ENCODE measurements at places on chromosomes 5 and 9.
A peak's percentile ranks its signal among the peaks of the same experiment; 100 is the strongest.

GRCh38 chr5:157819502-157820115, 39.3 kb downstream of the CLINT1 start:
- DNase-seq: no peak

DNA sequence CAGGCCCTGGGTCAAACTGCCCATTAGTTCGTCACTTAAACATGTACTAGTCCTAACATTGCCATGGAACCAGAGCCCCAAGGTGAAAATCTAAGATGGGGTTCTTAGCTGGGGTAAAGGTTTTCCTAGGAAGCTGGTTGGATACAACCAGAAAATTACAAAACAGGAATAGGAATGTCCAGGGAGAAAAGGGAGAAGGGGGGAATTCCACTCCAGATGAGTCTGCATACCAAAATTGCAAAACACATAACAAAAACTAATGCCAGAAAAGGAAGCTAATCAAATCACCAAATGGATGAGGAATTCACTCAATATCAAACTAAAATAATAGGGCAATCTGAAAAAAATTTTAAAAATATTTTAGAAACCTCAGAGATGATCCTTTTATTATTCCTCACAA, 396.2 kb downstream of the EFNA5 start:
- no peak for DNase-seq

DNA sequence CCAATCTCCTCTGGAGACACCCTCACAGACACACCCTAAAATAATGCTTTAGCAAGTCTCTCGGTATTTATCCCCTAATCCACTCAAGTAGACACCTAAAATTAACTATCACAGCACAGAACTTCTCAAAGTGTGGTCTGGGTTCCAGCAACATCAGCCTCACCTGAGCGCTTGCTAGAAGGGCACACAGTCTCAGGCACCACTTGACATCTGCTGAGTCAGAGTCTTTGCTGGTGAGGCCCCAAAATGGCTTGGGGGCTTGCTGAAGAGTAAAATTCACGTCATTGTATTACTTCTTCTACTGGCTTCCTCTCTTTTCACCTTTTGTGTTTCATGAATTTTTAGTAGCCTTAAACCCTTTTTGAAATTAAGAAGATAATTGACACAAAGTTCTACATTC, 9.0 kb downstream of the FOXB2 start:
- DNase-seq: no peak

GRCh38 chr5:141488591-141489561, at the start of gene PCDHGC5:
PCDHGC5 (plus strand) TSS chr5:141489081; CDS start chr5:141489241, 160 bp downstream.
- DNase-seq: no peak

GRCh38 chr9:109150925-109151545, 16.0 kb downstream of the FRRS1L start:
- DNase-seq: no peak

DNA sequence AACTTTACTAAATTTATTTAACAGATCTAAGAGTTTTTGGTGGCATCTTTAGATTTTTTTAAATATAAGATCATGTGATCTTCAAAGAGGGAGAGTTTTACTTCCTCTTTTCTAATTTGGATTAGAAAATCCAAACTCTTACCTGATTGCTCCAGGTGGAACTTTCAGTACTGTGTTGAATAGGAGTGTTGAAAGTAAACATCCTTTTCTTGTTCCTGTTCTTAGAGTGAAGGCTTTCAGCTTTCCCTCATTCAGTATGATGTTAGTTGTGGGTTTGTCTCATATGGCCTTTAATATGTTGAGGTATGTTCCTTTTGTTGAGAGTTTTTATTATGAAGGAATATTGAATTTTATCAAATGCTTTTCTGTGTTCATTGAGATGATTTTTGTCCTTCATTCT, 650.0 kb upstream of the SGCD start:
- no peak for DNase-seq

DNA sequence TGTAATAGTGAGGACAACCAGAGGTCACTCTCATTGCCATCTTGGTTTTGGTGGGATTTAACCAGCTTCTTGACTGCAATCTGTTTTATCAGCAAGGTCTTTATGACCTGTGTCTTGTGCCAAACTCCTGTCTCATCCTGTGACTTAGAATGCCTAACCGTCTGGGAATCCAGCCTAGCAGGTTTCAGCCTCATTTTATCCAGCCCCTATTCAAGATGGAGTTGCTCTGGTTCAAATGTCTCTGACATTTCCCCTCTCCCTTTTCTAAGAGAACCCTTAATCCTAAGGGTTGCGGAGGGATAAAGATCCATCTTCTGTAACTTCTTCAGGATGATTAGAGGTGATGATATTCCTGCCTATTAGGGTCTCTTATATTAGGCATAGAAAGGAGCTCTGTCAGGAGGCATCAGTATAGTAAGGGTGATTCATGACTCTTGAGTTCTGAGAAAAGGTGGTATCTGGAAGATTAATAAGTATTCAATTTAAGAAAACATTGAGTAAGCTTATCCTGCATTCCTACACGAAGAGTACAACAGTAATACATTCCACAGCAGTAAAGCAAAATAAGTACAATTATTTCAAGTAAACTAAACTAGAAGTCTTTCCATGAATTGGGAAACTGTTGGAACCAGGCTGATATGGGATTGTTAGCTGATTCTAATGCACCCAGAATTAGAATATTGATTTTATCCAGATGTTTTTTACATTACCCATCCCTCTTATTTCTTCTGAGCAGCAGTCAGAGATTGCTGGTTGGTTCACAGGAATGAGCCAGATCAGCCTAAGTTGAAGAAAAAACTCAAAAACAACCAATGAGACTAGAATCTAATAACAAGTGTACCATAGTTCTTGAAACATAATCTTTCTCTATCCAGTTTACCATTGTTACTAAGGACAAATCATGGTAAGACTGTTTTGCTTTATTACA, 39.9 kb downstream of the SHC3 start:
- DNase-seq: no peak

DNA sequence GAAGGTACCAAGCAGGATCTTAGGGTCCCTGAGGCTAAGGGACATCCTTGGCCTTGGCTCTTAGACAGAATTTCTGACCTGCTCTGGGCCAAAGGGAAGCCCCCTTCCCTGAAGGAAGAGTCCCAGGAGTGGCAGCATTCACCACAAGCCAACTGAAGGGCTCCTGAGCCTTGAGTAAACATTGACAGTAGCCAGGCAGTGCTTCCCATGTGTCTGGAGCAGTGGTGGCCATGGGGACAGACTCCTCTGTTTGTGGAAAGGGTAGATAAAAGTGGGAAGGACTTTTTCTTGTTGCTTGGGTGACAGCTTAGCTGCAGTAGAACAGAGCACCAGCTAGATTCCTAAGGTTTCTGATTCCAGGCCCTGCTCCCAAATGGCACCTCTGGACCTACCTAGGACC, 61.4 kb upstream of the VLDLR start:
- no peak for DNase-seq

- DNase-seq: no peak
These were observed 1802.9 kb upstream of the WWC1 start for GRCh38 chr5:166488560-166488959.

DNA sequence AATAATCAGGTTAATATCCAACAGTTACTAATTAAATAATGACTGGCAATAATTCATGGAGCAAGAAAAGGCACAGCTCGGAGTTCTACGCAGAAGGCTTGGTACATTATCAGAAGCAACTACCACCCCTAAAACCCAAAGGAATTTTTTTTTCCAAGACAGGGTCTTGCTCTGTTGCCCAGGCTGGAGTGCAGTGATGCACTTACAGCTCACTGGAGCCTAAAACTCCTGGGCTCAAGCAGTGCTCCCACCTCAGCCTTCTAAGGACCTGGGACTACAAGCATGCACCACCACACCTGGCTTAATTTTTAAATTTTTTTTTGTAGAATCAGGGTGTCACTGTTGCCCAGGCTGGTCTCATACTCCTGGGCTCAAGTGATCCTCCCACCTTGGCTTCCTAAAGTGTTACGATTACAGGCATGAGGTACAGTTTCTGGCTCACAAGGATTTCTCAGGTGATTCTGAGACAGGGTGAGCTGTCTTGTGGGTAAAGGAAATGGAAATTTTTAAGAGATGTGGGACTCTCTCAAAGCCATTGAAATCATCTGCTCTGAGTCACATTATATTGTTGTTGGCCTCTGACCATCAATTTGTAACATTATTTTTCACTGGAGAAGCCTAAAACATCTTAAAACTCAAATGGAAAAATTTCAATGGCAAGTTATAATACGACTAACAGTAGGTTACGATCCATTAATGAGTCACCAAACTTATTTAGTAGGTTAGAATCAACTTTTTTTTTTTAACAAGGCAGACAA, 19.7 kb upstream of the HSDL2 start:
- DNase-seq: no peak

- no peak for DNase-seq
These were observed 155.0 kb downstream of the GLIS3 start for GRCh38 chr9:4144869-4145268.

- no peak for DNase-seq
These were observed 123.5 kb downstream of the SLC24A2 start for GRCh38 chr9:19665146-19665863.

- DNase-seq: no peak
These were observed 8.3 kb downstream of the SMIM3 start for GRCh38 chr5:150786876-150787275.

GRCh38 chr9:123605286-123605685, 249.3 kb downstream of the CRB2 start:
- no peak for DNase-seq

- no peak for DNase-seq
These were observed 6.2 kb upstream of the TPM2 start for GRCh38 chr9:35695943-35696401.

DNA sequence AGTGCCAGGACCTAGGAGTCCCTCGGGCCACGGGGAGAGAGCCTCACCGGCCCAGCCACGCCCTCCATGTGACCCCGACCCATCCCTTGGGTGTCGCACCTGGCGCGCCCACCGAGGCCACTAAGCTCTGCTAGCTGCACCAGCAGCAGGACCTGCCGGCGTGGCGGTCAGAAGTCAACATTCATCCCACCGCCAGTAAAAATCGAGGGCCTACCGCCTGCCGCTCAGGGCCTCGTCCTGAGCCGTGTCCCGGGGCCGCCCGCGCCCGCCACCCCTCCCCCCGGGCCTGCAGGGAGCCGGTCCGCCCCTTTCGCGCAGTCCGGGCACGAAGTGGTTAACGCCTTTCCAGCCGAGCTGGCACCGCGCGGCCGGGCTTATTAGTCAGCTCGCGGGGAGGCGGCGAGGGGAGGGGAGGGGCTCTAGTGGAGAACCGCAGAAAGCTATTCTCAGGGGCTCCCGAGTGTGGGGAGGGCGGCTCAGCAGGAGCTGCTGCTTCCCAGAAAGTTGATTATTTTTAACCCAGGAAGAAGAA, 124.4 kb downstream of the C9orf50 start:
- peak; percentile 83 for DNase-seq

- peak; percentile 36 for DNase-seq
These were observed 24.3 kb upstream of the PRRC1 start for GRCh38 chr5:127492854-127493738.

- DNase-seq: no peak
These were observed 289.3 kb downstream of the FANCC start for GRCh38 chr9:95027914-95028852.

GRCh38 chr9:79651251-79651795, 79.6 kb downstream of the TLE4 start:
- no peak for DNase-seq

DNA sequence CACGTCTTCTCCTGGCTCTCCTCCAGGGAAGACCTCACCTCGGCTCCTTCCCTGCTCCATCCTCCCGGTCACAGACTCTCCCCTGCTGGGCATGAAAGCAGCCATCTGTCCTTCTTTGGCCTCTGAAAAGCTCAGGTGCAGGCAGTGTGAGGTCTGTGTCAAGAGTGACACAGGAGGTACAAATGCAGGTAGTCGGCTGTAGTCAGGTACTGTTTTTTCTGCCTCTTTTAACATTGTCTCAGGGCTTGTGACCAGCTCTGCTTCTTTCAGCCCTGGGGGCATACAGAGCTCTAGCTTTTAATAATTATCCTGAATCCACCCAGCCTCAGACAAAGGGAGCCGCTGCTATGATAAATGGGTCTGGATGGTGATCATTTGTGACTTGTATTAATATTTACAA, 46.4 kb downstream of the C5orf15 start:
- no peak for DNase-seq

GRCh38 chr5:107486489-107486888, 184.2 kb downstream of the EFNA5 start:
- peak; percentile 80 for DNase-seq

DNA sequence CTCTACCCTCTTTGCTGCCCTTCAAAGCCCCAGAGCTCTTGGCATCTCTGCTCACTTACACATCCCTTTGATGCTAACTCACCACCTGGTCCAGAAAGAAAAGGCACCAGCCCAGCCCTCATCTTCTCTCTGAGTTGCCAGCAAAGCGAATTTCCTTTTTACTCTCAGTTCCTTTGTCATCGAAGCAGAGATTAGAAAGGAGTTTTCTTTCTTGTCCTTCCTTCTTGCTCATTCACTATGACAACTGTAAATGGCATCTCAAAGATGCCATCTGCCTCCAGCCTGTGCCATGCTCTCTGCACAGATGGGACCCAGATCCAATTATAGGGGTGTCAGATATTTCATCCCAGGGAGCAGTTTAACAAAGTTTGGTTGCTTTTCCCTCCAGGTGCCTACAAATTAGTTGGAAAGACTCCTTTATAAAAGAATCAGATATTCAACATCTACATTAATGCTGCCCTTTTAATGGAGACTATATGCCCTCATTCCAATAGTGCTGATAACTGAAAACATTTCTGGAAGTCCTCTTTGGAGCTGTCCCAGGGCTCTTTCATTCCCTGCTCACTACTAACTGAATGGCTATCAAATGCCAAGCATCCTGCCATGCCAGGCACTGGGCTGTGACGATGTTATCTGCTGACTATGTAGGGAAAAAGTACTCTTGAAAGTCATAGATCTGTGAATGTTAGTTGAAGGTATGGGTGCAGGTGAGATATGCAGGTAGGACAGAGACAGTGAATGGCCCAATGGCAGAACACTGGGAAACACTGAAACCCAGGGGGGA, 58.9 kb downstream of the SUSD1 start:
- DNase-seq: no peak
